ENCODE measurements at places on chromosomes 13 and 19.

DNA sequence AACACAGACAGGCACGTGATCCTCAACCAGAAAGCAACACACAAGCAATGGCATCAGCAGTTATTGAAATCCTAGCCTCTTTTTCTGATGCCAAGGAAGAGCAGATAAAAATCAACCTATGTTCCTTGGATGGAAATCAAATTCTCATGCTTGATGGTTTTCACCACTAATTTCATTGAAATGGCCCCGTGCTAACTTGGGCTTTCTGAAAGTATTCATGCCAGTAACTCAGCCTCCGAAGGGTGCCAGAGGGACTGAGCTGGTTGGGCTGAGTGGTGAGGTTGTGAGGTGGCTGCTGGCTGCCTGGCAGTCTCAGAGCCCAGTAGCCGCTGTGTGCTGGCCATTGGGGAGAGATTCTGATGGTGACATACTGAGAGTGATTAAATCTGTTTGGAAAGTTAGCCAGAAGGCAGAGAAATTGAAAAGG is 309.3 kb downstream of the DCT start:
- DNase-seq, result no peak

DNA sequence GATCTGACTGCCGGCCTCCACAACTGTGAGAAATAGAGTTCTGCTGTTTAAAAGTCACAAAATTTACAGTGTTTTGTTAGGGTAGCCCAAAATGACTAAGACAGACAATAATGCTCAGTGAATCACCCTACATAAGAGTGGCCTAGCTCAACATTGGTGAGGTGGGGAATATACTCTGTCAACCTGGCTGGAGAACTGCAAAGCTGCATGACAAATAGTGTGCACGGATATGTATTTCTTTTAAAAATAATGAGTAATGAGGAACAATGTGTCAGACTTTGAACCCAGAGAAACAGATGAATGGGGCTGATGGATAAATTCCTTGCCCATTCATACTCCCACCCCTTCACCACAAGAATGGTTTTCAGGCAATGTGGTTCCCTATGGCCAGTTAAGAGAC is 372.4 kb downstream of the SUCLA2 start:
- no peak for DNase-seq

GRCh38 chr19:1355568-1356507 is 27.9 kb upstream of the NDUFS7 start:
- no peak for DNase-seq

- DNase-seq, result no peak
These were observed 66.4 kb upstream of the KL start for GRCh38 chr13:32949820-32950219.

DNA sequence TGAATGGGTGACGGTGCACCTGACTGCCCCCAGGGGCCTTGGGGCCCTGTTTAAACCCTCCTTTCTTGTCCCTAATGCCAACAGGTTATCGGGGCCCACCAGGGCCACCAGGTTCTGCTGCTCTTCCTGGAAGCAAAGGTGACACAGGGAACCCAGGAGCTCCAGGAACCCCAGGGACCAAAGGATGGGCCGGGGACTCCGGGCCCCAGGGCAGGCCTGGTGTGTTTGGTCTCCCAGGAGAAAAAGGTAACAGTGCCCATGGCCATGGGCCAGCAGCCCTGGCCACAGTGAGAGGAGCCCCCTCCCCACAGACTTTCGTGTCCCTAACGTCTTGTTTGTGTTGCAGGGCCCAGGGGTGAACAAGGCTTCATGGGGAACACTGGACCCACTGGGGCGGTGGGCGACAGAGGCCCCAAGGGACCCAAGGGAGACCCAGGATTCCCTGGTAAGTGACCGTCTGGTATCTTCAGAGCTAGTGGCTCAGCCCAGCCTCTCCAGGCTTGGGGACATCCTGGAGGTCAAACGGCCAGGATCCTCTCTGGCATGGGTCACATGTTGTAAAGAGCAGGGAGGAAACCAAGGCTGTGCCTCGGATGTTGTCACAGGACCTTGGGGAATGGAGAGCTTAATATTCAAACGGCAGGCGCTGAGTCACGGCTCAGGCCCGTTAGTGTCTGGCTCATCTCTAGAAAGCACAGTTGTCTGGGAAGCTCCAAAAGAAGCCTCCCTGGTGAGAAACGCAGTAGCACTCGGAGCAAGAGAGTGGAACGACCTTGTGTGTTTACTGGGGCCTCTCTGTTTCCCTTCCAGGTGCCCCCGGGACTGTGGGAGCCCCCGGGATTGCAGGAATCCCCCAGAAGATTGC is 58.3 kb downstream of the RAB20 start:
- no peak for DNase-seq

GRCh38 chr19:33396701-33397535 is 23.4 kb downstream of the CEBPG start:
- no peak for DNase-seq

DNA sequence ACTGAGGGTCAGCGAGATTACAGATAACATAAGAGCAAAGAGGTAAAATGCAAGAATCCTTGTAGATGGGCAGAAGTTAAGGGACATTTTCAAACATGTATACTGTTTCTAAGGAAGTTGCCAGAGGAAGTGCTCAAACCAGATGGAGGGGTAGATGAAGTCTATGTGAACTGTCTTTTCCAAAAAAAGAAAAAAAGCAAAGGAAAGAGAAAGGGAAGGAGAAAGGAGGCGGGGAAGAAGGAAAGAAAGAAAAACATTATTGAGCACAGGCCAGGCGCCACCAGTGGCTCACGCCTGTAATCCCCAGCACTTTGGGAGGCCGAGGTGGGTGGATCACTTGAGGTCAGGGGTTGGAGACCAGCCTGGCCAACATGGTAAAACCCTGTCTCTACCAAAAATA is 5.3 kb downstream of the DMAC2 start:
- DNase-seq, result no peak

DNA sequence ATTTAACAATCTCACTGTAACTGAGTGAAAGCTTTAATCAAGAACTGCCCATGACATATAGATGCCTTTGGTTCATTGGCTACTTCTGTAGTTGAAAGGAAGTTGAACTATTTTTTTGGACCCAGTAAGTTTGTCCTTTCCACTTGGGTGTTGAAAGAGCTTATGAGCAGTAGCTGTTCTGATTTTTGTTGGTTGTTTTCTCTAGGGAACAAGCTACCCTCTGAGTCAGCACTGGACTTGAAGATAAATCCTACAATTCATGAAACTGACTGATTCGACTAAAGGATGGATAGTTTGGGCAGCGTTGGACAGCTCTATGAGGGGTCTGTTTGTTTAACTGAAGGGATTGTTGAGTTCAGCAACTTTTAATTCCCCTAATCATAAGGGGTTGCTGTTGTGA is 101.0 kb downstream of the PAN3 start:
- no peak for DNase-seq

GRCh38 chr13:31433207-31433606 is 233.4 kb downstream of the B3GLCT start:
- DNase-seq, result no peak

GRCh38 chr19:46542428-46543230 is 47.0 kb upstream of the PNMA8B start:
- peak; percentile 25 for DNase-seq

GRCh38 chr19:40266119-40266518 is 19.0 kb downstream of the AKT2 start:
- no peak for DNase-seq

- DNase-seq, result no peak
These were observed 31.5 kb upstream of the LRCH1 start for GRCh38 chr13:46521486-46521885.

DNA sequence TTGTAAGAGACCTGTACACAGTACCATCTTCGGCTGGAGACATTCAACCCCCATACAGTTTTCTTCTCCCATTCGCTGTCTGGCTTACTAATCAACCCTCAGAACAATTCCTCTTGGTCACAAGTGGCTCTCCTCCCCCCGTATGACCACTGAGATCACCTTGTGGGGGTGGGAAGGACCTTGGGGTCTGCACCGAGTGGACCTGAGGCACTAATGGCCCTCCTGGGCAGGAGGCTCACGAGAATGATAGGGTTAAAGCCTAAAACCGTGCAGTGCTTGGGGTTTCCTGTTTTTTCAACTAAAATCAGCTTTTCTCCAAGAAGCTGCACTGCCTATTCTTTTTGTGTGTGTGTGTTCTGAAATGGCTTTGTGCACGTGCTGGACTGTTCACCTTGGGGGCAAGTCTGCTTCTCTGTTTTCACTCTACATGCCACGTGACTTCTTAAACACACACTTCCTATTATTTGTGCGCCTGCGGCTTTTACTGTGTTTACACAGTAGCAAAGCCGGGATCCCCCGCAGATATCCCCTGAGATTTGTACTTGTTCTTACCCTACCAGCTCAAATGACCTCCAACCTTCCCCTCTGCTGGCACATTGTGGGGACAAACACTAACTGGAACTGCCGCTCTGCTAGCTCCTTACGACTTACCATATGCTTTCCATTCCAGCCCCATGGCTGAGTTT is 12.3 kb downstream of the RBM26 start:
- DNase-seq, result peak; percentile 89

GRCh38 chr19:43779820-43780219 is 953 bp downstream of the KCNN4 start:
- no peak for DNase-seq

DNA sequence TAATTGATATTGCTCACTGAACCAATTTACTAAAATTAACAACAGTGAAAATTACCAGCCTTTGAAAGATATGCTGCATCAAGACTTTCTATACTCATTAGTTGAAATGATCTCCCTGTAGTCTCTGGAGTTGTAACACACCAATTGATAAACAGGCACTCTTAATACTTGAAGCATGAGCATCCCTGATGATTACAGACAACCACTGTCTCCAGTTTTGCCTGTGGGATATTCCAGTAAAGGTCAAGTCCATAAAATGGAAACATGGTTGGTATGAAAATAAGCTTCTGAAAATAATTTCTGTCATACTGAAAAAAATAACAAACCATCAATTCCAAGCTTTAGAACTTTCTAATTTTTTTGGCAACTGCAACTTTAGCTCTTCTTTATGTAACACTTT is 405.8 kb downstream of the SPRY2 start:
- DNase-seq, result no peak

GRCh38 chr13:84315527-84315926 is 433.3 kb upstream of the SLITRK1 start:
- DNase-seq, result no peak

GRCh38 chr19:35049456-35049855 is 7.9 kb downstream of the HPN start:
- no peak for DNase-seq

- DNase-seq, result no peak
These were observed 332 bp downstream of the IRGQ start for GRCh38 chr19:43595605-43595998.

DNA sequence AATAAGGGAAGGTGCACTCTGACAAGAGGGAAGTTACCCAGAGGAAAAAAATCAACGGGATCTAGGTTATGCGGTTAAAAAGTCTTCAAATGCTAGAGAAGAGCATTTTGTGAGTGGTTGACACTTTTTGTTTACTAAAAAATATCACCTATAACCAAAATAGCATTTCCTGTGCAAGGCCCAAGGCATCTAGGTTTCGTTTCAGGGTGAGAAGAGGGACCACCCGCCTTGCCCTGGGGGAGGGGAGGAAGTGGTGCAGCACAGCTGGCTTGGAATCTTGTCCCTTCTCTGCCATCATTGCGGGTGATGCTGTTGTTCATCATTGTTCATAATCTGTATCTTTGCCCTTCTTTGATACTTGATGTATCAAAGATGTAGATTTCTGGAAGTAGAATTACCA is 80.6 kb downstream of the NUFIP1 start:
- no peak for DNase-seq

DNA sequence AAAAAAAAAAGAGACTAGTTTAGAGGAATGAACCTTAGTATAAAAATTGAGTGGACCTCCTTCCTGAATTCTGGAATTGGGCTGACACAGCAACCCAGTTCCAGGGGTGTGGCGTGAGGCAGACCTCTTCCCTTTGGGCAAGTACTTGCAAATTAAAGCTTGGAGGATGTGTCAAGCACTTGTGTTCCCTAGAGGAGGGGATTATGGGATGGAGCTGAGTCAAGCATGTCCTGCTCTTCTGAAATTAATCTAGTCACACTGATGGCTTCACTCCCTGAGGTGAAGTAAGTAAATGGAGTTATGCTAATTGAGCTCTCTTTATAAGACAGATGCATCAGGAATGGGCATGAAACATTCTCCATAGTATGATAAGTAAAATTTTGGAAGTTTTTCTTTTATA is 107.7 kb upstream of the HTR2A start:
- no peak for DNase-seq

DNA sequence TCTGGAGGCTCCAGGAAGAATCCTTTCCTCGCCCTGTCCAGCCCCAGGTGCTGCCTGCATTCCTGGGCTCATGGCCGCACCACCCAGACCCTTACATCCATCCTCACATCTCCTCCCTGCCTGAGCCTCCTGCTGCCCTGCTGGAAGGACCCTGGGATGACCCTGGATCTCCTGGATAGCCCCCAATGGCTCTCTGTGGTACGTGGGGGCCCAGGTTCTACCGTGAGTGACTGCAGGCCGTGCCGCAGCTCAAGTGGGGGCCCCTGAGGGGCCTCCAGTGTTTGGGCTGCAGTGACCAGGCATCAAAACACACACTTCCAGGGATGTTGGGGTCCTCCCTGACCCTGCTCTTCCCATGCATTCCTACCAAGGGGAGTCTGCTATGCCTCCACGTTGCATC is 8.3 kb upstream of the MCF2L start:
- DNase-seq, result no peak

DNA sequence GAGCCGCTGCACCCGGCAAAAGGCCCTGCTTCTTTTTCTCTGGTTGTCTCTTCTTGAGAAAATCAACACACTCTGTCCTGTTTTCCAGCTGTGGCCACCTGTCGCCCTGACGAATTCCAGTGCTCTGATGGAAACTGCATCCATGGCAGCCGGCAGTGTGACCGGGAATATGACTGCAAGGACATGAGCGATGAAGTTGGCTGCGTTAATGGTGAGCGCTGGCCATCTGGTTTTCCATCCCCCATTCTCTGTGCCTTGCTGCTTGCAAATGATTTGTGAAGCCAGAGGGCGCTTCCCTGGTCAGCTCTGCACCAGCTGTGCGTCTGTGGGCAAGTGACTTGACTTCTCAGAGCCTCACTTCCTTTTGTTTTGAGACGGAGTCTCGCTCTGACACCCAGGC is 17.2 kb downstream of the LDLR start:
- no peak for DNase-seq

DNA sequence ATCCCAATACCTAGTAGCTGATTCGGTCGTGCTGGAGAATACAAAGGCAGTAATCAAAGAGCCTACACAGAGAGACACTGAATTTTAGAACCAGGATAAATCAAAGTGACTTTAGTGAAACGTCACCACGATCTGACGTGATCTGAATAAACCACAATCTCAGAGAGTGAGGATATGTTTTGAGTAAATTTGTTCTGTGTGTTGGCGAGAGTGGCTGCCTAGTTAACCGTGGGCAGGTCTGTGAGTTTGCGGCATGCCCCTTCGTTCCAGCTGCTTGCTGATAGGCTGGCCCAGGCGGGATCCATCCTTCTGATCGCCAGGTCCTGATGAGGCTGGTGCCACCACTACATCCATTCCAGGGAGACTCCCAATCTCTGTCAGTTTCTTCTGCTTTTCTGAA is 40.4 kb downstream of the LRCH1 start:
- no peak for DNase-seq

DNA sequence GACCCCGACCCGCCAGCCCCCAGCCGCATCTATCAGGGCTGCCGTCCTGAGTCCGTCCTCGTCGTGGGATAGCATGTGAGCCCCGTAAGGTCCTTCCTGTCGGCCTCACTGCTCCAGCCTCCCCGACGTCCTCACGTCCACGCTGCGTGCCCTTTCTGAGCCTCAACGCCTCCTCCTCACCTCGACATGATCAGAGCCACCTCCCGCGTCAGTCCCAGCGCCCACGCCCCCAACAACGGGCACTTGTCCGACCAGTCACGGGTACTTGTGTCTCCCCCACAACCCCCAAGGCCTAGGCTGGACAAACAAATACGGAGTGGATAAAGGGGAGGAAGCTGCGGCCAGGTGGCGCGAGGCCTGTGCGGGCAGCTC is 665 bp downstream of the ZNF497 start:
- no peak for DNase-seq

All from NCI-H1436 treated with DMSO at 0.1 percent for 48 hours (cell line).